ENCODE measurements at places on chromosomes 5 and 9. TPM values are rescaled to one million over a fixed set of nuclear protein-coding genes. Genes with fewer than 3 reads are reported as not detected.

The OR13J1 gene
- total RNA-seq: not detected

The WDR38 gene
- not detected for total RNA-seq

GRCh38 chr9:118674942-118675341 lies 694.3 kb downstream of the BRINP1 start:
- H3K4me1 ChIP-seq: no peaks in the 10 kb centered on the region
- no peak for DNase-seq
- H3K27ac ChIP-seq: no peak overlapping the region
- no peaks in the 10 kb centered on the region for H3K36me3 ChIP-seq
- no peaks in the 10 kb centered on the region for H3K27me3 ChIP-seq
- no peak overlapping the region for H3K4me3 ChIP-seq

DNA sequence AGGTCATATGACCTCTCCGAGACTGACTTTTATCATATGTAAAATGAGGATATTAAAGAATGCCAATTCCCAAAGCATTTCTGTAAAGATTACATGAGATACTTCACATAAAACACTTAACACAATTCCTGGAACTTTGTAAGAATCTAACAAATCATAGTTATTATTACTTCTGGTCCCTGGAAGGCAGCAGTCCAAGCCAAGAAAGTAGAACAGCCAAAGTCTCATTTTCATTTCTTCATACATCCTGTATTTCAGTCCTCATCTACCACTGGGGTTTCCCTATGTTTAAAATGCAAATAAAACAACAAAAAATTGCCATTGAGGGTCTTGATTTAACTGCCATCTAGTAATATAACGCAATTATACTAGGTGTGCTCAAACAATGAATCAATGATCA lies 179.5 kb downstream of the MARCHF11 start:
- H3K27ac ChIP-seq: no peak overlapping the region

DNA sequence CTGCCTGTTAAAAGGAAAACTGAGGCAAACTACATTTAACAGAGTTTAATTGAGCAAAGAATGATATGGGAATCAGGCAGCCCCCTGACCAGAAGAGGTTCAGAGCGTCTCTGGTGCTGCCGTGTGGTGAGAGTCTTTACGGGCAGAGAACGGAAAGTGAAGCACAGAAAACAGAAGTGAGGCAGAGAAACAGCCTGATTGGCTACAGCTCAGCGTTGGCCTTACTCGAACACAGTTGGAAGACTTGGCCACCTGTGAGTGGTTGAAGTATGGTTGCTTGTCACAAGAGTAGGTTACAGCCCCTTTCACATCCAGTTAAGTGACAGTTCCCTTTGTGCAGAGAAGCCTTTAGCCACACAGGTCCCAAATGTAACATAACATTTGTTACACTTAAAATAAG lies 16.9 kb upstream of the FBP1 start:
- H3K4me3 ChIP-seq: no peak overlapping the region
- H3K4me1 ChIP-seq: peaks cover 3% of the 10 kb centered on the region
- H3K36me3 ChIP-seq: no peaks in the 10 kb centered on the region

DNA sequence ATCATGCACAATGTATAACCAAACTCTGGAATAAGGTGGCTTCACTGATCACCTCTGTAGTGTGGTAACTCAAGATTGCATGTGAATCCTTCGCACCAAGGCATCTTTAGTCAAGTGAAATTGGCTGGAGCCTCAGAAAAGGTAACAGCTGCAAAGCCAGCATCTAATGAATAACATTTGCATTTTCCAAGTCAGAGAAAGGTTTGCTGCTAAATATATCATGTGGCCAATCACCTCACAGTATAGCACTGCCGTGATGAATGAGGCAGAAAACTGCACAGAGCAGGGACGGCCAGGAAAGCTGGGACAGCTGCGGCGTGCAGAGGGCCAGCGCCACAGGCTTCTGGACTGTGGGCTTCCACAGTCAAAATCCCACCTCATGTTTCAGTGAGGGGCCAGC lies 18.5 kb downstream of the MRPS27 start:
- no peak for DNase-seq
- no peak overlapping the region for H3K4me3 ChIP-seq
- H3K36me3 ChIP-seq: peaks cover 18% of the 10 kb centered on the region
- no peak overlapping the region for H3K27ac ChIP-seq
- no peaks in the 10 kb centered on the region for H3K27me3 ChIP-seq

DNA sequence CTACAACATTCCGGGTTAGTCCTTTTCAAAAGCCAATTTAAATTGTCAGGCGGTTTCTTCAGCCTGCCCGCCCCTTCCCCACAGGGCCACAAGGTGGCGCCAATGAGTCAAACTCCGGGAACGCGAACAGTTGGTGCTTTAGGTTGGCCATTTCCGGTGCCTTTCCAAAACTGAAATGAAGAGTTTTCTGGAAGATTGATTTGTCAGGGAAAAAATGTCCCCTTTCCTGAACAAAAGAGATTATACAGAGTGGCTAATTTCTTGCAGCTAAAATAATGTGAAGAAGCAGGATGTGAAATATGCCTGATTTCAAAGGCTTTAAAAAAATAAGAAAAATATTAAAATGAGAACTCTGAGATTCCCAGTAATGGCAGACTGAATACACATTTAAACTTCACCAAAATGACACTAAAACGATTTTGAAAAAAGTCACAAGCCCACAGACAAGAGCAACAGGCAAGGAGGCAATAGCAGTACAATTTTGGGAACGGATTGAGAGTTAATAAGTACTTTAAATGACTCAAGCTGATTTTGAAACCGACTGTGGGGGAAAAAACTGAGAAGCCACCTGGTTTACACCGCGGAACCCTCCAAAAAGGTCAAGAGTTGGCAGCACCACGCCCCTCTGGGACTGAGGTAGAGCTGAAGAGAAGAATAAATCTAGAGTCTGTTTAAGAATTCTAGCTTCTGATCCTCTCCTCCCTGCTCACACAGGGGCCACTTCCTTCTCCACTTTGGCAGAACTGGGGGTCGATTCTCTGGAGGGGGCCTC lies 45.7 kb downstream of the SLC46A2 start:
- no peak overlapping the region for H3K27ac ChIP-seq
- peaks cover 13% of the 10 kb centered on the region for H3K36me3 ChIP-seq
- H3K4me1 ChIP-seq: peaks cover 11% of the 10 kb centered on the region
- H3K4me3 ChIP-seq: no peak overlapping the region

DNA sequence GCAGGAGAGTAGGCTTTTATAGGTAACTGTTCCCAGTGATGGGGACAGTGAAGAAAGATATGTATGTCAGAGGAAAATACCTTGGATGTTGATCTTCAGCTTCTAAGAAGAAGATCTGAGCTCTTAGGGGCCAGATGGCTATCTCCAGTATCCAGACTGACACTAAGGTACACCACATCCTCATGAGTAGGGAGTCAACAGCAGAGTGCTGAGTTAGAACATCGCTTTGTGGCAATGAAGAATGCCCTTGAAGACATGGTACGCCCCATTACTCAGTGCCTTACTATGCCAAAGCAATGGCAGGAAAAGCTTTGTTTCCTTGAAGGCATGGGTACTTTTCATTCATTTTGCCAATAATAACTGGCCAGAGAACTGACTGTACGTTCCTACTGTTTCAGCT lies 263.7 kb downstream of the CEMIP2 start:
- no peak overlapping the region for H3K27ac ChIP-seq
- no peak overlapping the region for H3K4me3 ChIP-seq
- H3K4me1 ChIP-seq: no peaks in the 10 kb centered on the region
- no peaks in the 10 kb centered on the region for H3K36me3 ChIP-seq
- no peak for DNase-seq

DNA sequence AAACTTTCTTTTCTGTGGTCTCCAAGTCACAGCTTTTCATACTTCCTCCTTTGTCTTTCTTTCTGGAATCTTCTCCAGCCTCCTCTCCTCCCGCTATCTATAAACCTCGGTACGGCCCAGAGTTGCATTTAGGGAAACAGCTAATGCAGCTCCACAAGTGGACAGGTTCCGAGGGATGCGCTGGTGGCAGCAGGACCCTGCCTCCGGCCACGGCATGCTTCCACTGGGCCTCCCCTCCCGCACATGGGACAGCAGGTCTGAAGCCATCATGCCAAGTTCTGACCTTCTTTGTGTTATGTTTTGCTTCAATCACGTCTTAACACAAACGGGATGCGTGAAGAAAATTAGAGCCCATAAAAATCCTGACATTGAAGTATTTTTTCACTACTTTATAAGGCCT lies 136.9 kb downstream of the IRX2 start:
- no peak overlapping the region for H3K4me3 ChIP-seq
- H3K27ac ChIP-seq: no peak overlapping the region
- H3K36me3 ChIP-seq: no peaks in the 10 kb centered on the region
- H3K27me3 ChIP-seq: no peaks in the 10 kb centered on the region

Data from osteocyte (in vitro differentiated cells).